Memory B cell (primary cell): ENCODE measurements at places on chromosomes 6 and 20.

- DNase-seq: no peak
Measured at GRCh38 chr6:16336911-16337294, 98.5 kb downstream of the GMPR start.

GRCh38 chr6:38213251-38213658, 393.7 kb downstream of the ZFAND3 start:
- DNase-seq: no peak

- DNase-seq: no peak
Measured at GRCh38 chr6:109449064-109449794, 6.3 kb downstream of the MICAL1 start.

GRCh38 chr6:170438402-170438753, 114.7 kb downstream of the PSMB1 start:
- no peak for DNase-seq

- no peak for DNase-seq
Measured at GRCh38 chr20:31516166-31516565, 1.9 kb downstream of the HM13 start.

DNA sequence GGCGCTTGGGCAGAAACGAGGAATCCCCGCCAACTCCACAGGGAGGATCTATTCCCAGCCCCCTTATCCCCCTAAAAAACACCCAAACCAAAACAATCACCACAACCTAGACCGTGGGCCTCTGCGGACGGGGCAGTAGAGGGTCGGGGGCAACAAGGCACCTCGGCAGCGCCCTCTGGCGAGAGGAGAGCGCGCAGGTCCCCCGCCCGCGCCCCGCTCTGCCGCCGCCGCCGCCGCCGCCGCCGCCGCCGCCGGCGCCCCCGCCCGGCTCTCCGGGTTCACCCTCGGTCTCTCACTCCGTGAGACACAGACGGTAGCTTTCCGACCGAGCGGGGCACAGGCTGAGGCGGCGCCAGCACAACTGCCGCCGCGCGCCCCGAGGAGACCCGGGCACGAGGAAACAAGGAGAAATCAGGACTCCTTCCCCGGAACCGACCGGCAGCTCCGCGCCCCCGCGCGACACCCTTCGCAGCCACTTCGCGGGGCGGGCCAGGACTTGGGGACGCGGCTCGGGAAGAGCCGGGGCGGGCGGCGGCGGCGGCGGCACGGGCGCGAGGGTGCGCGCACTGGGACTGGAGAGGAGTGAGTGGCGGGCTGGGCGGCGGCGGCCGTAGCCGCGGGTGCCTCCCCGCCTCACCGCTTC, at the start of gene SLC35F1:
Gene SLC35F1 (plus strand): TSS at position 307 of the 643 bp plus-strand sequence.
- DNase-seq: peak; percentile 11

DNA sequence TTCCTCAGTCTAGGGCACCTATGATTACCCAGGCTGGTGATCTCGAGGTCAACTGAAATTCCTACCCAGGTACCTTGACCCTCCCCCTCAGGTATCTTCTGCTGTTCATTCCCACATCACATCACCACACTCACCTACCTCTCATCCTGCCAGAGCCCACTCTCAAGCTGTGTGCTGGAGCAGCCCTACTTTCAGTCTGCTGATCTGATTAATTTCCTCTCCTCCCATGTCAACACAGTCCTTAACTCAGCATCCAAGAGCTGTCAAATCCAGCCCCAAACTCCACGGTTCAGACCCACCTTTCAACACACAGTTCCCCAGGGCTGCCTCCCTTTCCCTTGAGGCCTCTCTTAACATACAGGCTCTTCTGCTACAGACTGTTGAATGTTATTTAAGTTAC, 42.4 kb downstream of the EZR start:
- DNase-seq: no peak

- DNase-seq: no peak
Measured at GRCh38 chr6:78598966-78599365, 268.4 kb upstream of the IRAK1BP1 start.

- no peak for DNase-seq
Measured at GRCh38 chr6:33313105-33313708, 671 bp downstream of the TAPBP start.

GRCh38 chr6:164045082-164045481, 630.6 kb downstream of the QKI start:
- DNase-seq: no peak

GRCh38 chr6:73299151-73299971, 36.4 kb upstream of the KHDC1 start:
- DNase-seq: no peak

DNA sequence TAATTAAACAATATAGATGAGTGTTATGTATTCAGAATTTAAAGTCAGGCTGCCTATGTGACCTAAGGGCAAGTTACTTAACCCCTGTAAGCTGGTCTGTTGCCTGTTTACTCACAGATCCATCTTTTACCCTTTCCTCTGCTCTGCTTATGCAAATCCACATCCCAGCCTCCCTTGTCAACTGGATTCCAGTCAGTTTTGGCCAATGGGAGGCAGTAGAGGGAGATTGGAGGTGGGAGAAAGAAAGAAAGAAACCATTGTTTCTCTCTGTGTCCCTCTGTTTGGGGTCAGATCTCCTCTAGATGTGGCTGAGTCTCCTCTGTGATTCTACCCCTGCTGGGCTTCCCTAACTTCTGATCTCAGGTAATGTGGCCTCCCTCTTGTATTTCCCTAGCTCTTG, 266.8 kb upstream of the PLN start:
- no peak for DNase-seq

DNA sequence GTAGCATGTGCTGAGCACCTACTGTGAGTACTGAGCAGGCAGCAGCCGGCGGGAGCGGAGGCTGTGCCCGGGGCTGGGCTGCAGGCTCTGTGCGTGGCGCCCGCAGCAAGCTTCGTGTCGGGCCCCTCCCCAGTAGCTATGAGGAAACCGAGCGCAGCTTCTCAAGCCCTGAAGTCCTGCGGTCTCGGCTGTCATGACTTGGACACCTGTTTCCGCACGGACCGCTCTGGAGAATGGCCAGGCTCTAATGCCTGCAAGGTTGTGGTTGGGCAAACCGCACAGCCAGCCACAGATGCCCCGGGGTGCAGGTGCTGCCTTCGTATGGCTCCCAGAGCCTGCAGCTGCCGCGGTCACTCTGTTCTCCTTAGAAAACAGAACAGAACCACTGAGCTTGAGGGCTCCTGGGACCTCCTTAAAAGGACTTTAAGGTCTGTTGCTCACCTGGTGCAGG, 33.7 kb downstream of the PYGB start:
- peak; percentile 30 for DNase-seq

GRCh38 chr6:13696226-13696625, 15.4 kb downstream of the RANBP9 start:
- no peak for DNase-seq

DNA sequence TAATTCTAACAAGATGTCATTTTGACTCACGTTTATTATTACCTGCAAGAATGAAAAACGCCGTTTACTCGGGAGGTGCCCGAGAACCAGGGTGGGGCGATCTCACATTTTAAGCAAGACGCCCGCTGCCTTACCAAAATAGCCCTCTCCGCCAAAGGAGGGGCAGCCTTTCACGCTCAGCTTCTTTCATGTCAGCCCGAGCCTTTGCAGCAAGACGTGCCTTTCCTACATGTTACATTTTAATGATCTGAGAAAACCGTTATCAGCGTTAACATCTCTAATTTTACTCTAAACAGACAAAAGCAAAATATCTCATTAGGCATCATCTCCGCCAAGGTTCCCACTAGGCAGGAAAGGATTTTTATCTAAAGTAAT, 2.0 kb downstream of the BACH2 start:
- DNase-seq: no peak

DNA sequence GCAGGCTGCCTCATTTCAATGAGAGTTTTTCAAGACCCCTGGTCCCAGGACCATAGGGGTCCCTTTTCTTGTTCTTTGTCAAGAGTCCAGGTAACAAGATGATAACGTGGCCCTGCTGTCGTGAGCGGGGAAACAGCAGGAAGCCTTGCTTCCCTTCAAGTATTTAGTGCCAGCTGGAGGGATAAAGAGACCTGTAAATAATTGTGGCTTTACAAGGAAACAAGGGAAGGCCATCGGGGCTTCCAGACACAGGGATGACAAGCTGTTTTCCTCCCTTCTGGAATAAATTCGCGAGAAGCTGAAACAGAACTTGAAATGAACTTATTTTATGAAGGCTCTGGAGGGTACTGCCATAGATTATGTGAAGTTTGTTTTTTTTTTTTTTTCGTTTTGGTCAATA, 163.2 kb downstream of the SYNDIG1 start:
- DNase-seq: no peak

DNA sequence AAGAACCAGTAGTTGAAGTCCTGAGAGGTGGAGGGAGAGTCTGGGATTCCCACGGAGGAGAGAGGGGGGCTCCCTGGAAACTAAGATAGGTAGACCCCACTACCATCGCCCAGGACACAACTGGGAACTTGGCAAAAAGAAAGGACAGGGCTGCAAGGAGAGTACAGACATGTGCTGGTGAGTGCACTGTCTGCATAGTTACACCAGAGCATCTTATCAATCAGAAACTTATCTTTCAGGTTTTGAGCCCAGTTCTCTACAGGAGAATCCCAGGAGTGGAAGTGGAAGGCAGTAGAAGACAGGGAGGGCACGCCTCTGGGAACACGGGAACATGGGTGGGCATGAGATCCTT, 12.2 kb downstream of the NFKBIL1 start:
- DNase-seq: no peak

DNA sequence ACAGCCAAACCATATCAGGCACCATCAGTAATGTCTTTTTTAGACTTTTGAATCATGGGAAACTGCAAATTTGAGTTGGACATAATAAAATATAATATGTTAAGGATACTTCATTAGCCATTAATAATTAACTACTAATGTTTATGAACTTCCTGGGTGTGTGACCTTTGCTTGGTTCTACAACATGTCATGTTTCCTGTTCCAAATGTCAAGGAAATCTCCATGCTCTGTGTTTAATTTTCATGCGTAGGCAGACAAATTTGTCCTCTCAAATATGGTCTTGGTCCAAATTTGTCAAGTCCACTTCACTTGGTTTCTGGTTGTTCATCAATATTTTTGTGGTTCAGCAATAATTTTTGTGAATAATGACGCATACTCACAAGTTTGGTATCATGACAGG, 410.5 kb downstream of the BMP2 start:
- no peak for DNase-seq

- no peak for DNase-seq
Measured at GRCh38 chr6:132843316-132844035, 29.1 kb downstream of the RPS12 start.

GRCh38 chr20:18589941-18590674, 2.3 kb downstream of the DTD1 start:
- no peak for DNase-seq

DNA sequence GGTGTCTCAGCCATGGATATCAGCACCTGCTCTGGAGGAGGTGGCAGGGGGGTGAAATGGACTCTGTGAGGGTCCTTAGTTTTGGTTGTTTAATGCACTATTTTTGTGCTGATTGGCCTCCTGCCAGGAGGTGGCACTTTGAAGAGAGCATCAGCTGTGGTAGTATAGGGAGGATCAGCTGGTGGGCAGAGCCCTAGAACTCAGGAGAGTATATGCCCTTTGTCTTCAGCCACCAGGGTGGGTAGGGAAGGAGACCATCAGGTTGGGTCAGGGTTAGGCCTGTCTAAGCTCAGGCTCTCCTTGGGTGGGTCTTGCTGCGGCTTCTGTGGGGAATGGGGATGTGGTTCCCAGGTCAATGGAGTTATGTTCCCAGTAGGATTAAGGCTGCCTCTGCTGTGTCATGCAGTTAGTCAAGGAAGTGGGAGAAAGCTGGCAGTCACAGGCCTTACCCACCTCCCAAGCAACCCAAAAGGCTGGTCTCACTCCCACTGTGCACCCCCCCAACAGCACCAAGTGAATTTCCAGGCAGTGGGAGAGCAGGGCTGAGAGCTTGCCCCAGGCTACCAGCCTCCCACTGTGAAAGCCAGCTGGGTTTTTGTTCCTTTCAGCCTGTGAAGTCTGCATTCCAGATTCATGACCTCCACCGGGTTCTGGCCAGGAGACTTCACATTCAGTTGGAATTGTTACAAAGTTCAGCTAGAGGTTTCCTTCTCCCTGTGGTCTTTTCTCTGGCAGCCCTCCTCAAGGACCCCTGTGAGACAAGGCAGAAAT, 5.7 kb upstream of the OSTM1 start:
- no peak for DNase-seq

GRCh38 chr6:42378536-42378935, 73.2 kb downstream of the TRERF1 start:
- DNase-seq: no peak

DNA sequence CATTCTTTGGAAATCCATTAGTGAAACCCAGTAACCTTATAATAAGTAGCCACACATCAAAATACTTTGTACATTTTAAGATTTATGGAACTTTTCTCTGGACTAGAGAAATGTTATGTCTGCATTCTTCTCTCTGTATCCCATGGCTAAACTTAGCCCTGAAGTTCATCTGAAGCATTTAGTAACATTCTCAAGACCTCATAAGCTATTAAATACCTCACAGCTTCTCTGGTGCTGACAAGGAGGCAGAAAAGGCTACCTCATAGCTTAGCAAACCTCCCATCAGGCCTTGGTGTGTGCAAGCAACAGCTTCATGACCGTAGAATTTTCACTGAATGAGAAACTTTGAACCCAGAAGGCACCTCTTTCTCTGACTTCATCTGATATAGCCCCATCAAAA, 38.9 kb upstream of the HDGFL1 start:
- no peak for DNase-seq

GRCh38 chr6:123127807-123128206, 131.8 kb downstream of the CLVS2 start:
- no peak for DNase-seq

GRCh38 chr6:34476447-34476846, 10.6 kb downstream of the PACSIN1 start:
- no peak for DNase-seq

DNA sequence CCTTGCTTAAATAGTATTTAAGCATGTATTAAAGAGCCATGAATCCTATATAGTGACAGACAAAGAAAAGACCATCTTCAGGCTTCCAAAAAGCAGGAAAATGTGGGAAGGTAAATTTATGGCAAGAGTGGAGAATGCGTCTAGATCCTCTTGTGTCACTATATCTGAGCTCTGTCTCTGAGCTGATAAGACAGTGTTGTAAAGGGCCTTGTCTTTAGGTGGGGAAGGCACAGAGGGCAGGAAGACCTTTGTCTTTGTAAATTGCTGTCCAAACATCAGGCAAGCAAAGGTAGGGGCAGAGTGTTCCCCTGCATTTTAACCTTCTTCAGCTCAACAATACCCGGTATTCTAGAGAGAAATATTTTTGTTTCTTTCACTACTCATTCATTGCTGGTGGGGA, 33.9 kb upstream of the MBOAT1 start:
- DNase-seq: no peak
